NCI-H187 treated with DMSO at 0.1 percent for 48 hours (cell line): ENCODE measurements at places on chromosomes 16 and 17.

DNA sequence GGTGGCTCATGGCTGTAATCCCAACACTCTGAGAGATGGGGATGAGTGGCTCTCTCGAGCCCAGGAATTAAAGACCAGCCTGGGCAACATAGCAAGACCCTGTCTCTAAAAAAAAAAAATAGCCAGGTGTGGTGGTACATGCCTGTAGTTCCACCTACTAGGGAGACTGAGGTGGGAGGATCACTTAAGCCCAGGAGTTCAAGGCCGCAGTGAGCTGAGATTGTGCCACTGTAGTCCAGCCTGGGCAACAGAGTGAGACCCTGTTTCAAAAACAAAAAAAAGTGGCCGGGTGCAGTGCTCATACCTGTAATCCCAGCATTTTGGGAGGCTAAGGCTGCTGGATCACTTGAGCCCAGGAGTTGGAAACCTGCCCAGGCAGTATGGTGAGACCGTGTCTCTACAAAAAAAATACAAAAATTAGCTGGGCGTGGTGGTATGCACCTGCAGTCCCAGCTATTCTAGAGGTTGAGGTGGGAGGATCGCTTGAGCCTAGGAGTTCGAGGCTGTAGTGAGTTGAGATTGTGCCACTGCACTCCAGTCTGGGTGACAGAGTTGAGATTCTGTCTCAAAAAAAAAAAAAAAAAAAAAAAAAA lies 3.0 kb downstream of the C16orf54 start:
- no peak for DNase-seq

GRCh38 chr17:6430769-6431168 lies 4.2 kb downstream of the AIPL1 start:
- DNase-seq, result no peak

DNA sequence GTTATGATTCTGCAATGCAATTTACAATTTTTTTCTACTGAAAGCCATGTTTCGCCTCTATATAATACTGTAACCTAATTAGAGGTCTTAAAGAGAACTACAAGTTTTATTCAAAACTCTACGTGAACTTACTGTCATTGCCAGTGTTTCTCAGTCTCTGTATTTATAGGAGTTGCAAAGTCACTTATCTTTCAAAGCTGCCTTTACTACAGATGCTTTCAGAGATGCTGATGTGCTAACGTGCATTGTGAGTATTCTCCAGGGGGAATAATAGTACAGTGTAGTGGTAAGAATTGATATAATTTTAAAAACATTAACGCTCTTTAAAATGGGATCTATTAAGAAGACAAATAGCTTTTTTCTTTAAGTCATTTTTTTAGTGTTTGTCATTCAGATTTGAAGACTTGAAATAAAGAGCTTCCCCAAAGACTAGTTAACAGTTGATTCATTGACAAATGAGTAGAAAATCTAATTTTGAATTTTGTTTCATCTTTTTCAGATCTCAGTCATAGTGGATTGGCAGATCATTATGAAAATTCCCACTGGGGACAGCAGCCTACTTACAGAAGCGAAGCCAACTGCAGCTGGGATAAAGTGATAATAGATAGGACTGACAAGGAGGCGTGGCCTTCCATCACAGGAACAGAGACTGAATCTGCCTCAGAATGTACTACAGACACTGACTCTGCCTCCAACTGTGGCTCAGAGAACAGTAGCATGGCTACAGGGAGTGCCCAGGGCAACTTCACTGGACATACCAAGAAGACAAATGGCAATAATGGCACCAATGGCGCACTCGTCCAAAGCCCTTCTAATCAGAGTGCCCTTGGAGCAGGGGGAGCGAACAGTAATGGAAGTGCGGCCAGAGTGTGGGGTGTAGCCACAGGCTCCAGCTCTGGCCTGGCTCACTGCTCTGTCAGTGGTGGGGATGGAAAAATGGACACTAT lies 79.9 kb downstream of the TMC6 start:
- DNase-seq, result no peak

DNA sequence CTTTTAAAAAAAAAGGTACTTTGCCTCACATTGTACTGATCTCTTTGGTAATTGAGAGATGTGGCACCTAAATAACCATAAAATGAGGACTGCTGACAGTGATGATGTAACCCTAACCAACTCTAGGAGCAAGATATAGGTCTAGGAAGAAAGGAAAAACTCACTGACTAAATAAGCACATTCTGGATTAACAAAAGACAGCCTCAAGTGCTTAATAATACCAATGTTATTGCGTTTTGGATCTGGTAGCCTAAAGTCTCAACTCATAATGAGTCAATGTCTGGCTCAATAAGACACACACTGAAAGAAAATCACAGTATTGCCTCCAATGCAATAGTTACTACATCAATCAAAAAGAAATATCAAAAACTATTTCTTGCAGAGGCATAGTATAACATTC lies 3.0 kb downstream of the ERN1 start:
- DNase-seq, result no peak

DNA sequence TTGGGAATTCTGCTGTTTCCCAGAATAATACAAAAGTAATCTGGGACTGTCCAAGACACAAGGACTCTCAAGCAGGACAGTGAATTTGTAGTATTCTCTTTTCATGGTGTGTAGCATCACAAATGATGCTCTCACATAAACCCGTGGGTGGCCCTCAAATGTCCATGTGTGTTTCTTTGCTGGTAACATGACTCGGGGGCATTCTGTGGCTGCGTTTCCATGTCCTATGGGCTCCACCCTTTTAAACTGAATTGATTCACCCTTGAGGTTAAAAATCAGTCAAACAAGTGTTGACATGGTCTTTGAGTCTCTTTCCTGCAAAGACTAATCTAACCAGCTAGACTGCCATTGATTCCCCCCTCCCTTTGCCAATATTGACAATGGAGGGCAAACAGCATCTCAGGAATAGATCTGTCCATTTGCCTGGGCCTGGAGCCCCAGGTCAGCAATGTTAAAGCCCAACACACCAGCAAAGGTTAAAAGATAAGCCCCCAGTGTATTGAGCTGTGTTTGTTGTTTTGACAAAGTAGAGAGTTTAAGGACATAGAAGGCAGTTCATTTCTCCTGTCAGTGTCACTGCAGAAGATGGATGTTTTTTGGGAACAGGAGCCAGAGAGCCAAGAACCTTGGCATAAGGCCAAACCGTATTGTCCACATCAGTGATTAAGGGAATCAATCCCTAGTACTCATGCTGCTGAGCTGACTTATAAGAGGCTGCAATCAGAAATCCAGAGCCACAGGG lies 117.1 kb upstream of the COX10 start:
- no peak for DNase-seq

DNA sequence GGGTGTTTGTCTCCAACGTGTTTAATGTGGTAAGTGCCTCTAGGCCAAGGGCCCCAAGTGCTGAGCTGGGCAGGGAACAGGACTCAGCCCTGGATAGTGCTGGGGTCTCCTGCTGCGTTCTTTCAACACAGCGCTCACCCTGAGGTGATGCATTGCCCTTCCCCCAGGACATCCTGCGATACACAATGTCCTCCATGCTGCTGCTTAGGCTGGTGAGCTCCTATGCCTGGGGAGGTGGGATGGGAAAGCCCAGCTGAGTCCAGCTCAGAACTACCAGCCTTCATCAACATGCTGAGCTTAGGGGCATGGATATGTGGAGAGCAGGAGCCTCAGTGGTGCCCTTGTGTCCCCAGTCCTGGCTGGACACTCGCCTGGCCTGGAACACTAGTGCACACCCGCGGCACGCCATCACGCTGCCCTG lies 563 bp downstream of the ZACN start:
- DNase-seq, result no peak

DNA sequence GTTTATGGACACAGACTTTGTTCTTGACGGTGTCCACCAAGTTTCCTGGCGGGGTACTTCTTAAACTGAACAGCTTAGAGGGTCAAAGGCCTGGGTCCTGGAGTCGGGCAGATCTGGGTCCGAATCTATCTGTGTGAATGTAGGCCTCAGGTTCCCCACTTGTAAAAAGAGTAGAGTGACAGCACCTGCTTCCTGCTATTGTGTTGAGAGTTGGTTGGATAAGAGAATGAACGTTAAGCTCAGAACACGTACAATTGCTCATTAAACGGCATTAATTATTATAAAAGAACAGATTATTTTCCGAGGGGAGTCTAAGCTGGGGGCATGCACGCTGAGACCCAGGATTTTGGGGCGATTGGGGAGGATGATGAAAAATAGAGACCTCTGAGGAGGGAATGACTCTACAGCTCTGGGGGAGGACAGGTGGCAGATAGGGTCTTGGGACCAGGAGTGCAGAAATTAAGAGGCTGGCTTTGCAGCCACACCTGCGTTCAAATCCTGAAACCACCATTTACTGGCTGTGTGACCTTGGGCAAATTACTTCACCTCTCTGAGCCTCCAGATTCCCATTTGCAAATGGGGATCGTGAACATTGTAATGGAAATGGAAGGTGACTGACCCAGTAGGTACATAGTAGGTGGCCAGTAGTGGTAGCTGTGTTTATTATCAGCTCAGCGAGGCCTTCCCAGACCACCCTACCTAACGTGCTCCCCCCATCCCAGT lies 862 bp downstream of the CLEC16A start:
- DNase-seq, result no peak
